ENCODE measurements at places on chromosomes 1 and 21. TPM values are rescaled to one million over a fixed set of nuclear protein-coding genes. Genes with fewer than 3 reads are reported as not detected.

GRCh38 chr21:16837321-16837720 is 675.5 kb upstream of the CXADR start:
- no peak for DNase-seq

- no peak for DNase-seq
Observed at GRCh38 chr1:1554550-1554925, 14.1 kb upstream of the TMEM240 start.

GRCh38 chr1:201845331-201846083 is 16.6 kb downstream of the IPO9 start:
- DNase-seq, result no peak

- no peak for DNase-seq
Observed at GRCh38 chr1:150161747-150162581, 12.2 kb downstream of the PLEKHO1 start.

GRCh38 chr21:38840456-38841300 is 34.9 kb downstream of the ETS2 start:
- DNase-seq, result no peak

DNA sequence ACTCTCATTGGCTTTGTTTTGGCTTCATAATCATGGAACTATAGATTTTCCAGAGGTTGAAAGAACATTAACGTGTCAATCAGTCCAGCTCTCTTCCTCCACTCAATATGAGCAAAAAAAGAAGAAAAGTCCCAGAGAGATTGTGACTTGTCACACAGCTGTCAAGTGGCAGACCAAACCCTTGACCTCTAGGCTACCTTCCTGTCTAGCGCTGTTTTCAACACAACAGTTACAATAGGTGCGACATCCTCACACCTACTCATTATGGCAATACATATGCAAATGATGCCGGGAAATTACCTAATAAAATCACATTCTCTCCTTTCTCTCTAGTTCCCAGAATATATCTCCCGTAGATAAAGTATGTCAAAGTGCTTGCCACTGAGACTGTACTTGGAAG is 1.1 kb downstream of the WARS2 start:
- peak; percentile 44 for DNase-seq

GRCh38 chr1:117815926-117816325 is 113.5 kb downstream of the GDAP2 start:
- no peak for DNase-seq

DNA sequence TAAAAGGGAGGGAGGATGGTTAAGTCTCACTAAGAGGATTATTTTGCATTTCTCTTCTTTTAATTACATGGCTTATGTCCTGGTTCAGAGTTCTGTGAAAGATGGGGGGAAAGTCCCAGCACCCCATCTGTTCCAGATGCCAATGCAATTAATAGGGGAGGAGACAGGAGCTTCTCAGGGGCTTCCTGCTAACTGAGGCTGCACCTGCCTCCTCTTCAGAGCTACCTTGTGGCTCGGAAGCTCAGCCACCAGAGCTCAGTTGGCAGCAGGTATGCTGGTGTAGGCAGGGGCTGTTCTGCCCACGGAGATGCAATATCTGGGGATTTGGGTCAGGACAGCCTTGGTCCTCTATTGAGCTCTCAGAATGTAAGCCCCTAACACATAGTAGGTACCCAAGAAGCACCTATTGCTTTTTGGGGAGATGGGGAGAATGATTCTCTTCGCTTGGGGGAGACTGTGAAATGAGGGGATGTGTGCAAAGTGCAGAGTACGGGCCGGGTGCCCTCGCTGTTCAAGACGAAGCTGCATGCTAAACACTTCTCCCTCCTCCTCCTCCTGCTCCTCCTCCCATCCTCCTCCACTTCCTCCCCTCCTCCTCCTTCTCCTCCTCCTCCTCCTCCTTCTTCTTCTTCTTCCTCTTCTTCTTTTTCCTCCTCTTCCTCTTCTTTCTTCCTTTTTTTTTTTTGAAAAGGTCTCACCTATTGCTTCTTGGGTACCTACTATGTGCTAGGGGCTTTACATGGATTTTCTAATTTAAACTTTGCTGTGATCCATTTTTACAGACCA is 279.0 kb downstream of the PTPRU start:
- no peak for DNase-seq

DNA sequence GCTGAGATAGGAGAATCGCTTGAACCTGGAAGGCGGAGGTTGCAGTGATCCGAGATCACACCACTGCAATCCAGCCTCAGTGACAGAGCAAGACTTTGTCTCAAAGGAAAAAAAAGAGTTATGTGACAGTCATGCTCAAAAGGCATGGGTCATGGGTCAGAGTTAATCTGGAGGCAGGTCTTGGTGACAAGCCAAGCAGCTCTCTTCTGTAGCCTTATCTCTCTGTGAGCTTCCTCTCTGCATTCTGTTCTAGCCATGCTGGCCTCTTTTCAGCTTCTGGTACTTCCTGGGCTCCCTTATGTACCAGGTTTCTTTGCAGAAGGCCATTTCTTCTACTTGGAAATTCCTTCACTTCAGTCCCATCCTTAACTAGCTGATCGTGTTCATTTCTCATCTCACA is 63.6 kb downstream of the NGF start:
- no peak for DNase-seq

- no peak for DNase-seq
Observed at GRCh38 chr1:67355745-67356424, 48.2 kb downstream of the IL12RB2 start.

- no peak for DNase-seq
Observed at GRCh38 chr1:188763541-188763940, 1714.1 kb downstream of the BRINP3 start.

GRCh38 chr1:24850328-24850920 is 79.7 kb downstream of the RUNX3 start:
- no peak for DNase-seq

- DNase-seq, result no peak
Observed at GRCh38 chr1:165828669-165829329, 1.4 kb downstream of the UCK2 start.

DNA sequence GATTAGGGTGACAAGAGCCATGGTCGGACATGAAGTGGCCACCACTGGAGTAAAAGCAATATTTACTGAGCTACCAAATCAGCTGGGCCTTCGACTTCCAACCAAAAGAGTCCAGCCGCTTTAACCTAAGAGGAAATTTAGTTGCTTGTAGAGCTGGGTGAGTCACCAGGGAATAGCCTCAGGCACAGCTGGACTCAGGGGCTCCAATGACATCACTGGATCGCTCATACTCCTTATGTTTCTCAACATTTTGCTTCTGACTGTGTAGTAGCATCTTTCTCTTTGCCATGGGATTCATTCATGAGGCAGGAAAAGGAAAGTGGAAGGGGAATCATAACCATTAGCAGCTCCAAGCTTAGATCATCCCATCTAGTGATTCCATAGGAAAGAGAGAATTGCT is 664.4 kb downstream of the MATN1 start:
- DNase-seq, result no peak

DNA sequence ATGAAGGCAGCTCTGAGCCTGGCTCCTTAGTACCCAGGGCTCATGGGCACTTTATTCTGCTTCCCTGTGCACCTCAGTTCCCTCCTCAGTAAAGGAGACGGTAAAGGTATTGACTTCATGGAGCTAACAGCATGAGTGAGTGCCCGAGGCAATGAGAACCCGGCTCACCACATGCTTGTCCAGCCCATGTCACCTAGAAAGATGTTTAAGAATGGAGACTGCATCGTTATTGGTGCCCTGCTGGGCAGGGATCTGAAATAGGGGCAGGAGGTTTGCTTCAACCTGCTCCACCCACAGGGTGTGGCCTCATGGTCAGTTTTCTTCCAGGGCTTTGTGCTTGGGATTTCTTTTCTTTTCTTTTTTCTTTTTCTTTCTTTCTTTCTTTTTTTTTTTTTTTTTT is 7.0 kb upstream of the KCNE1 start:
- DNase-seq, result no peak

GRCh38 chr1:173417563-173417962 is 59.6 kb upstream of the PRDX6 start:
- no peak for DNase-seq

GRCh38 chr1:5596651-5597050 is 395.6 kb downstream of the NPHP4 start:
- no peak for DNase-seq

DNA sequence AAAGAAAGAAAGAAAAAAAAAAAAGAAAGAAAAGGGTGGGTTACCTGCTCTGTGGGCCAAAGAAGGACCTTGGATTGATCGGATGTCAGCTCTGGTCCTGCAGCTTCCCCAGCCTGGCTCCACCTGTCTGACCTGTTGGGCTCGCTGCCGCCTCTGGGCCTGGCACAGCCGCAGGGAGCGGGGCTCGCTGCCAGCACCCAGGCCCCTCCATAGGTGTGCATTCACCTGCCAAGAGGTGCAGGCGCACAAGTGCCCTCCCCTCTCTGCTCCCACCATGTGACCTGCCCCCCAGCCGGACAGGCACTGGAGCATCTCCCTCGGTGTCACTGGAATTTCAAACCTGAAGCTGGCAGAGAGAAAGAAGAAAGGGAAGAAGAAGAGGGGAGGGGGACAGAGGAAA is 33.1 kb upstream of the GPR157 start:
- DNase-seq, result no peak

DNA sequence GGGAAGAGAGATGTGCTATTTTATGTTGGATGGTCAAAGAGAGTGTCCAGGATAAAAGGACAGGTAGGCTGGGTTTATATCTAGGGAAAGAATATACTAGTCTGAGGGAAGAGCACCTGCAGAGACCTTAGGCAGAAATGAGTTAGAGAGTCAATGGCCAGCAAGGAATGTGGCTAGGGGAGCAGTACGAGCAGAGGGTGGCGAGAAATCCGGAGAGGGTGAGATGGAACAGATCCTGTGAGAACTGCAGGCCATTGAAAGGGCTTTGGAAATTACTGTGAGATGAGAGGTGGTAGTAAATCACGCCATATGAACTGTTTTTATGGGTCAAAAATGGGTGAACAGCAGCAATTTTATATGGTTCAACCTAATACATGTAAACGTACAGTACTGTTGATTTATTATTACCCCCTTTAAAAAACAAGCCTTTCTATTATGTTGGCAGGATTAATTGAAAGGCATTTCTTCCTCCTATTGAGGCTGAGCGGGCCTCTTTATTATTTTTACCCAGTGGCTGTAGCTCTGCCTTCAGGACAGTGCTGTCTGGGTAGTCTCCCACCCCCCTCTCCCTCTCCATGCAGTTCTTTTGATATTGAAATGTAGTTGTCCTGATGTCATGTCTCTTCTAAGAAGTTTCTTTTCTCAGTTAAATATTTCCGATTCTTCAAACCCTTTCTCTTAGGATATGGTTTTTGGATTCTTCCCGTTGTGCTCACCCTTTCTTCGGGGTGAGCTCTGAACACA is 75.2 kb upstream of the CD1D start:
- no peak for DNase-seq

DNA sequence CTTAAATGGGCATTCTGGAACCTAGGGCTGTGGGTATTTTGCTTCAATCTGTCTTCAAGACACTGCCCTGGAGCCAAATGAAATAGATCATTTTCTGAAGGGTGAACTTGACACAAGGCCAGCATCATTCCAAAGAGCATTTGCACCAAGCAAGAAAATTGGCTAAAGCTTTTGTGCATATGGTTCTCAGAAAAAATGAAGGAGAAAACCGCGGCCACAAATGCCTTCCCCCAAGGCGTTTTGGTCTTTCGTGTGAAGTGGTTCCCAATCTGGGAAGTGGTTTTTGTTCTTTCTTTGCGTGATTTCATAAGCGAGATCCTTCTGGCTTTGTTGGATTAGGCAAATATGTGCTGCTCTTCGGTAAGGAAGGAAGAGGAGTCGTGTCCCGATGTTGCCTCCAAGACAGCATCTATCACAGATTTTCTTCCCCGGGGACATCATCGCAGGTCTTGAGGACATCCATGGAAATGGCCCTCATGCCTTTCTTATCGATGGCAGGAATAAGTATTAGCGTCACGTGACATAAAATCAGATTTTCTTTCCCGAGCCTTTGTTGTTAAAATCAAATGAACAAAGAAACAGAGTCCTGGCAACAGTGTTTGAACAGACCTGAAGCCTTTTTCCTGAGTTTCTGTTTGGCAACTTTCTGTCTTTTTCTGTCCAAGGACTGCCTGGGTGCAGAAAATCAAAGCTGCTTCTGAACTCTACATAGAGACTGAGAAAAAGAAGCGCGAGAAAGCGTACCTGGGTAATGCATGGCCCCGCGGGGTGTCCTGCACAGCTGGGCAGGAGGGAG is 31.0 kb downstream of the ATP5PO start:
- DNase-seq, result no peak

PDPN gene
- polyA plus RNA-seq, result not detected

ERG gene
- polyA plus RNA-seq, result not detected

LCE3D gene
- not detected for polyA plus RNA-seq

ZNF496 gene
- 12.3 TPM for polyA plus RNA-seq

SUSD4 gene
- polyA plus RNA-seq, result 0.24 TPM

IL20 gene
- not detected for polyA plus RNA-seq

CFHR3 gene
- polyA plus RNA-seq, result not detected

TAS1R1 gene
- polyA plus RNA-seq, result not detected

CD101 gene
- polyA plus RNA-seq, result 1.5 TPM

HJV gene
- polyA plus RNA-seq, result not detected

SPRR2A gene
- polyA plus RNA-seq, result not detected
